ENCODE measurements at places on chromosomes 12 and 14. TPM values are rescaled to one million over a fixed set of nuclear protein-coding genes. Genes with fewer than 3 reads are reported as not detected.

- no peak for DNase-seq
Observed at GRCh38 chr14:78070344-78070743, 99.8 kb upstream of the NRXN3 start.

DNA sequence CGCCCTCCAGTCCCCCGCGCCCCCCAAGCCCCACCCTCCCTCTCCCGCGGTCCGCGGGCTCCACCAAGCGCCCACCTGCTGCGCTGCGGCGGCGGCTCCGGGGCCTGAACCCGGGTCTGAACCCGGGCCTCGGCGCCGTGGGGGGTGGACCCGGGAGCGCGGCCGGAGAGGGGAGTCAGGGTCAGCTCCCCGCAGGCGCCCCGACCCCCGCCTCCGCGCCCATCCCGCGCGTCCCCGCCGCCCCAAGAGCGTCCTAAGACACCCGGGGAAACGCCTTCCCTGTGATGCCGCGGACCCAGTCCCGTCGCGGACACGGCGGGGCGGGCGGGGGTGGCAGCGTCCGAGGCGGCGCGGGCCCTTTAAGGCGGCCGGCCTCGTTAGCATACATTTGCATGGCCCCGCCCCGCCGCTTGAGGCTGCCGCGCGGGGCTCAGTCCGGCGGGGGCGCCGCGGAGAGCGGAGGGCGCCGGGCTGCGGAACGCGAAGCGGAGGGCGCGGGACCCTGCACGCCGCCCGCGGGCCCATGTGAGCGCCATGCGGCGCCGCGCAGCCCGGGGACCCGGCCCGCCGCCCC is at the start of gene MMP17:
Gene MMP17, plus strand, starts transcription at position 433 of the 574 bp plus-strand sequence. Its CDS starts 102 bp downstream, at position 535.
- DNase-seq = no peak

GRCh38 chr12:11666131-11667050 is 16.9 kb downstream of the ETV6 start:
- no peak for DNase-seq

GRCh38 chr14:55802986-55803872 is 223.2 kb downstream of the KTN1 start:
- DNase-seq = no peak

GRCh38 chr14:71311061-71311460 is 403.8 kb downstream of the PCNX1 start:
- DNase-seq = no peak

DNA sequence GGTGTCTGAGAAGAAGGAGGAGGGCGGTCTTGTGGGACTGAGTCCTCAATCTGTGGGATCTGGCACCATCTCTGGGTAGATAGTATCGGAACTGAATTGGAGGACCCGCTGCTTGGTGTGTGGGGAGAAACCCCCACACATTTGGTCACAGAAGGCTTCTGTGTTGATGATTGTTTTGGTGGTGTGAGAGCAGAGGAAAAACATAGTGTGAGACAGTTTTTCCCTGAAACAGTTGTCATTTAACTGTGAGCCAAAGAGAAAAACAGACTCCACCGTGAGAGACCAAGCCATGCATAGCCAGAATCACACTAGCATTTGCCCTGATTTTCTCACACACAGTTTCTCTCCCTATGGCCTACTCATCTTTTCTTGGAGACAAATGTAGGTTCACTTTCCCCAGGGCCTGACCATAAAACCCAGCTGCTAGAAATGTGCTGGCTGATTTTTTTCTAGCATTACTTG is 91.4 kb upstream of the FLRT2 start:
- DNase-seq = no peak

GRCh38 chr14:103560691-103561090 is 1.8 kb downstream of the BAG5 start:
- DNase-seq = no peak

DNA sequence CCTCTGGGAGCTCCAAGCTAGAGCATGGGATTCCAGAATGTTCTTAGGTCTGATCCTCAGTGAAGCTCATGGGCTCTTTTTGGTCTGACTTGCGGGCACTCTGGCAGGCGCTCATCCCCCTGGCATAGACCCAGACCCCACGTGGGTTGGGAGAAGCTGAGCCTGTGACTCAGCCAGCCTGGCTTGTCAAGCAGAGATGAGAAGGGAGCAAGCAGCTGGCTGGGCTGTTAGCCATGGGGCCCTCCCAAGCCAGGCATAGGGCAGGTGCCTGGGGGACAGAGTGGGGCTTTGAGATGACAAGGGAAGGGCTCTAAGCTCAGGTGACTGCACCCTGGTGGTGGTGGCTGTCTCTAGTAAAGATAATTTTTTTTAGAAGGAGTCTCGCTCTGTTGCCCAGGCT is 80.3 kb upstream of the NOS1 start:
- no peak for DNase-seq

Gene KLHL33
- not detected for total RNA-seq

Gene NFE2
- not detected for total RNA-seq

Gene GPX2
- total RNA-seq = not detected
